T follicular helper cell (primary cell): ENCODE measurements at places on chromosomes 12 and 14.

DNA sequence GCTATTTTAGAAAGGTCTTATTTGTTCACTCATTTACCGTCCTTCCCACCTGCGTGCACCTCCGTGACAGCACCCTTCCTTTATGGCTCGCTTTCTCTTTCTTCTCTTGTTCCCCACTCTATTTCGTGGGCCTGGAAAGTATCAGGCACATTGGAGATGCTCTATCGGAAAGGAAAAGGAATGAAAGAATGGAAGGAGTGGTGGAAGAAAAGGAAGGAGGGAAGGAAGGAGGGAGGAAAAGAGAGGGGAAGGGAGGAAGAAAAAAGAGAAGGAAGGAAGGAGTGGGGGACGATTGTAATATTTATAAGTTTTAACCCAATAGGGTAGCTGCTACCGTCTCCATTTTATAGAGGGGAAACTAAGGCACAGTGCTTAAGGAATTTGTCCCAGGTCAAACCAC is 363.4 kb downstream of the CACNA1C start:
- DNase-seq, result no peak

- no peak for DNase-seq
Measured at GRCh38 chr12:12915656-12916055, 24.3 kb downstream of the GPRC5A start.

DNA sequence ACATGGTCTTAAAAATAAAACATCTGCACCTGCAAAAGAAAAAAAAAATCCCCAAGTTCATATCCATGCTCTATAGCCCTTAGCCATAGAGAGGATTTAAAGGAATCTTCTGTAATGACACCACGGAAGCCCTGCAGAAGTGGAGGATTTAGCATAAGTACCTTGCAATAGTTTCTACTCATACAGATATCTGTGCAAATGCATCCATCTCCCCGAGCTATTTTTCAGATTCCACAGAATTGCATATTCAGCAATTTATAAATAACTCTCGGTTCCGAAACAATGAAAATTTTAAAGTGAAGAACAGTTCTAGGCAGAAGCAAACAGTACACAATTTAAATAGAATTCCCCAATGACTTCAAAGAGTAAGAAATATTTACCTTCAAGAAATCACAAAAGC is 424 bp downstream of the IGF1 start:
- no peak for DNase-seq

- no peak for DNase-seq
Measured at GRCh38 chr12:2018391-2018790, 14.1 kb upstream of the DCP1B start.

- no peak for DNase-seq
Measured at GRCh38 chr12:101490286-101490920, 15.3 kb downstream of the SPIC start.

DNA sequence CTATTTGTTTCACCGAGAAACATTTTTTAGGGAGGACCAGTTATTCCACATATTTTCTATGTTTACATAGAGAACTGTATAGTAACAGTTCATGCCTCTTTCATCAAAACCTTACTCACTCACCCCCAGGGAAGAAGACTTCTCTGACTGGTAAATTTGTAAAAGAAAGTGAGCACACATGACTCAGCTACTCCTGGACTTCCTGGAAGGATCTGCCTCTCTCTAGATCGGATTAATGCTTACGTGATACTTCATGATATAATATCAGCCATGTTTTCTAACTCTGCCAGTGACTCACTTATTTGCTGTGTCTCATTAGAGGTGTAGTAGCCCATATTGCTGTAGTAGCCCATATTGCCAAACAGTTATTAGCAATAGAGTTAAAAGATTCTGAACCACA is 494.3 kb upstream of the ATXN7L3B start:
- DNase-seq, result no peak

- DNase-seq, result no peak
Measured at GRCh38 chr14:68638141-68638999, 154.5 kb downstream of the ZFP36L1 start.

GRCh38 chr12:13816394-13816793 is 165.0 kb downstream of the GRIN2B start:
- DNase-seq, result no peak

GRCh38 chr12:19688532-19688931 is 249.2 kb downstream of the AEBP2 start:
- no peak for DNase-seq
